Stimulated activated CD4-positive, alpha-beta T cell treated with anti-CD3 and anti-CD28 coated beads, Interleukin-4, amount 100 ng/mL, for 4 hours (primary cell): ENCODE measurements at places on chromosomes 5 and 9.

DNA sequence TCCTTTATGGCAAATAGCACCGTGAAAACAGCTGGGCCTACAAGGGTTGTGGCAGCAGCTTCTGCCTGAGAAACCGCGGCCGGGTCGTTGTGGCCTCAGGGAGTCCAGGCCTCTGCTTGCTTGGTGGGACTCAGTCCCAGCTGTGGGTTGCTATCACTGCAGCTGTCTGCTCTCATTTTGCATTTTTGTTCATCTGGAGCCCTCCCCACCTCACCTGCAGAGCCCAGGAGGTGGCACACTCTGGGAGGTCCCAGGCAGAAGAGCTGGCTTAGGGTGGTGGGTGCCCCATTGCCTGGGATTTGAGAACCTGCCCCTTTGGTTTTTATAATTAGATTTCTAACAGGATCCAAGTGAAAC, 138.4 kb downstream of the GADD45G start:
- no peak for DNase-seq

- DNase-seq = no peak
Observed at GRCh38 chr5:27773636-27774035, 735.2 kb upstream of the CDH9 start.

DNA sequence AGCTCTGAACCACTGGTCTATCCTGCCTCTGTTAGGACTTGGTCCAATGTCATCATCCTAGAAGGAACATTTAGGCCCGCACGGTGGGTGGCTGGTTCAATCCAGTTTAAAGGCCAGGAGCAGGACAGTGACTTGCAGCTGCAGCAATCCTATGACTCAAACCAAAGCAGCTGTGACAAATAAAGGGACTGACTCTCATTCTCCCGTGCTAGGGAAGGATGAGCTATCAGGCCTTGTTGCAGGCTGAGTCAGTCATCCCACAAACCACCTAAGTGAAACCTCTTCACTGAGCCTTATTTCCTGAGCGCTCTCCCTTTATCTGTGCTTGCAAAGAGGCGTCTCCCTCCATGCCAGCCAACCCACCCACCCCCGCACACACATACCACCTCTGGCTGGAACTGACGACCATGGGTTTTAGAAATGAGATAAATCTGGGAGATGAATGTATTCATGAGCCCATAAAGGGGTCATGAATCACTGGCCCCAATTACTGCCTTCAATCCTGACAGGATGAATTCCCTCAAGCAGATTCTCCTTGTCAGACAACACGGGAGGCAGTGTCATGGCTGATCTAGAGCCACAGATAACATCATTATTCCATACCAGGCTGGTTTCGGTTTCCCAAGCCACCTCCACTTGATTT, 93.4 kb downstream of the KCNIP1 start:
- no peak for DNase-seq

GRCh38 chr9:125439434-125440272, 178.0 kb downstream of the GAPVD1 start:
- no peak for DNase-seq

- DNase-seq = no peak
Observed at GRCh38 chr9:3138231-3139229, 294.6 kb upstream of the PUM3 start.

GRCh38 chr9:37031902-37032301, 2.2 kb downstream of the PAX5 start:
- no peak for DNase-seq

DNA sequence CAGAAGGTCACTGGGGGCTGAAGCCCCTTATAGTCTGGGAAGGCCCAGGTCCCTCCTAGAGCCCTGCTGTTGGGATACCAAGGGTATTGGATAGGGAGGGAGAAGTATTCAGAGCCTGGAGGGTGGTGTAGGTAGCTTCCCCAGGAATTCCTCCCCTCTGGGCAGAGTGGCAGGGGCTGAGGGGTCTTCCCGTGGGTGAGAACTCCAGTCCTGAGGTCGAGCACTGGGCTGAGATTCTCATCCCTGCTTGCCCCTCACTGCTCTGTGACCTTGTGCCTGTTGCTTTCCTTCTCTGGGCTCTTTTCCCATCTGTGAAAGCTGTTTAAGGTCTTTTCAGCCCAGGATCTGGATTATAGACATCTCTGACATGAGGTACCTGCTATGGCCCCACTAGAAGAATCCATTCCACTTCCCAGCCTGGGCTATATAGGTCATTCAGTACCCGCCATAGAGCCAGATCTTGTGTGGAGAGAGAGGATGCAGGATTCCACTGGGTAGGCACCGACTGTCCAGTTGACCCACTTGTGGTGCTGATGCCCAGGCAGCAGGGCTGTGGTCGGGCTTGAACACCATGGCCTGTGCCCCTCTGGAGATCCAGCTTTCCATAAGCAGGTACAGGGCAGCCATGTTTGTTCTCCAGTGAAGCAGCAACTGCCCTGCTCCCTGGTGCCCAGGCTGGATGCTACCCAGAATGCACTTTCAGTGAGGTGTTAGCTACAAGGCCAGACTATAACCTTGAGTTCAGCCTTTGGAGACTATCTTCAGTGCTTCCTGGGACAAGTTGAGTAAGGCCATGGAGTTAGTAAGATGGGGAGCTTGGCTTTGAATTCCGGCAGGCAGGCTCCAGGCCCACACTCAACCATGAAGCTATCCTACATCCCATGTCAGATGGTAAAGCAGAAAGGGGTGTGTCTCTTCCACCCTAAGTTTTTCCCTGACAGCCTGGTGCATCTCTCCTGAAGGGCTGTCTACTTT, 60.1 kb downstream of the AMBP start:
- no peak for DNase-seq

DNA sequence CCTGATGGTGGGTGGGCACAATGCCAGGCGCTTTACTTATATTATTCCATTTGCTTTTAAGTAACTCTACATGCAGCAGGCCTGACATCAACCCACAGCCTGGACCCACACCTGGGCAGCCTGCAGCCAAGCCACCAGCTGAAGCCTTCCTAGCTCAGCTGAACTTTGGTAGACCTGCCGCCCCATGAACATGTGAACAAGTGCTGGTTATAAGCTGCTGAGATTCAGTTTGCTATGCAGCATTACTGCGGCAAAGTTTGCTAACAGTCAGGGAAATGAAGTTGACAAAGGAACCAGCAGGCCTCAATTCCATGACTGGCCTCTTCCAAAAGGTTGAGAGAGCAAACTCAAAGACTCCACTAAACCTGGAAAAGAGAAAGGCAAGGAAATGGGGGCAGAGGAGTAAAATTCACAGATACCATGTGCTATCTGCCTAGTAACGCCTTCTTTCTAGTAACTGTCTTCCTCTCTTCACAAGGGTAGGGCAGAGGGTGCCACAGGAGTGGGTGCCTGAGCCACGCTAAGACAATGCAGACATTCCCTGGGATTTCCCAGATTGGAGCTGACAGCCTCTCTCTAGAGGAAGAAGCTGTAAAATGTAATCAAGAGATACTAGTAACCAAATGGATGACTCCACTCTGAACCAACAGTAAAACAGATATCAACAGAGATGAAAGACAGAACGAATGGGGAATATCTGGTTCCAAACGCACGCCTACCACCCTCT, 2.9 kb downstream of the BOD1 start:
- no peak for DNase-seq

GRCh38 chr5:30436691-30437090, 756.8 kb upstream of the CDH6 start:
- DNase-seq = no peak

- no peak for DNase-seq
Observed at GRCh38 chr5:35443803-35444595, 173.7 kb upstream of the SPEF2 start.

DNA sequence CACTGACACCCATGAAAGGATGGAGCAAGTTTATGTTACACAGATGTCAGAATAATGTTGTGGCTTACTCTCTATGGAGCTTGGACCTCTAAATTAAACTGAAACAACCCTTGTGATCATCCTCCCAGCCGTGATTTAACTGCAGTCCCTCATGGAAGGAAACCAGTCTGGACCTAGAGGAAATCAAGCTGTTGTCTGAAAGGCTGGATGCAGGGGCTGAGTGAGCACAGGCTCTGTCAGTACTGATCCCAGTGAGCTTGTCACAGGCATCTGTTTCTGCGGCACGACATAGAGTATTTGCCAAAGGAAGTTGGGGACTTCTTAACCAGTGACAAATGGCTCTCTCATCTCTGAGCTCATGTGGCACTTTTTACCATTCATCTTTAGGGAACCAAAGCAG, 282.9 kb upstream of the MAP3K1 start:
- DNase-seq = no peak

DNA sequence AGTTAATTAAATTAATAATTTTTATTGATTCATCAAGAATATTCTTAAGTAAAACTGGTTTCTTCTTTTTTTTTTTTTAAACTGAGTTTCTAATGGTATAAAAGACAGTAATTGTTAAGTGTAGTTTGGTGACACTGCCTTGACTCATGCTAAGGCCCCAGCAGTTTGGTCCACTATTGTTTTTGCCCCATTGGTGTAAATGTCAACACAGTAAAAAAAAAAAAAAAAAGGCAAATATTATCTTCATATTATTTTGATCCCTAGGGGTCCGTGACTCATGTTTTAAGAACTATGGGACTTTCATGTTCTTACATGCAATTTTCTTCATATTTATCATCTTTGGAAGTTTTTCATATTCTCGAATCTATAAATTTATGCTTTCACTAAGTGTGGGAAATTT, 29.2 kb upstream of the JAK2 start:
- DNase-seq = no peak

DNA sequence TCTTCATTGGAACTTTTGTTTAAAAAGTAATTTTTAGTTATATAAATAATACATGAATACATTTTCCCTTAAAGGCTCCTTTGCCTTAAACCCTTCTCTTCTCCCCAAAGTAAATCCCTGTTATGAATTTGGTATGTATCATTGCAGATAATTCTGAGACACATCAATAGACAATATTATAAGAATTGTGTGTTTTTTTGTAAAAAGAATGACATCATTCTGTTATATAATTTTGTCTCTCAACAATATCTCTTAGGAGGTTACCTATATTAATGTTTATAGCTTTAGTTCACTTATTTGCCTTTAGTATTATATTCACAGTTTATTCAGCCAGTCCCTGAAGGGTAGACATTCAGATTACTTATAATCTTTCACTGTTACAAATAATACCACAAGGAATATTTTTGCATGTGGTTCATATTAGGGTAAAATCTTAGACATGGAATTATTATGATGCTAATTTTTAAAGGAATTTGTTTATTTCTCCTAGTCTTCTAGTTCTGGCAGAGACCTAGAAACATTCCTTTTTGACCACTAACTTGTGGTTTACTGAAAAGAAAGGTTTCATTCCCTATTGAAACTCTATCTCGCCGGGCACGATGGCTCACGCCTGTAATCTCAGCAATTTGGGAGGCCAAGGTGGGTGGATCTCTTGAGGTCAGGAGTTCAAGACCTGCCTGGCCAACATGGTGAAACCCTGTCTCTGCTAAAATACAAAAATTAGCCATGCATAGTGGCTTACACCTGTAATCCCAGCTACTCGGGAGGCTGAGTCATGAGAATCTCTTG, 105.6 kb downstream of the KCTD16 start:
- no peak for DNase-seq

GRCh38 chr9:97740848-97741821, 44.0 kb upstream of the XPA start:
- DNase-seq = peak; percentile 8

DNA sequence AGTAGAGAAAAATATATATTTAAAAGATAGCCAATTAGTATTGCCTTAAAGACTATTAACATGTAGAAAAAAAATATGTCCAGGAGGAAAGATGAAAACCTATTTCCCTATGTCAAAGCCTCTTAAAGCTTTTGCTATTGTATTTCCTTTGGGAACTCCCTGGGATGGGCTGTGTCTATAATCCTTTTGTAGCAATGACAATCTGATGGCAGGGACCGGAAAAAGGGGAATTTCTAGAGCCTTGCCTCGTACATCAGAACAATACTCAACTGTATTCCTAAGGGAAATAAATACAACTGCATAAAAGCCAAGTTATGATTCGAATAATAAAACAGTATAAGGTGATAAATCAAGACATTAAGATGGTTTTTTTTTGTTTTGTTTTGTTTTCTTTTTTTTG, 257.3 kb downstream of the MLLT3 start:
- DNase-seq = no peak

DNA sequence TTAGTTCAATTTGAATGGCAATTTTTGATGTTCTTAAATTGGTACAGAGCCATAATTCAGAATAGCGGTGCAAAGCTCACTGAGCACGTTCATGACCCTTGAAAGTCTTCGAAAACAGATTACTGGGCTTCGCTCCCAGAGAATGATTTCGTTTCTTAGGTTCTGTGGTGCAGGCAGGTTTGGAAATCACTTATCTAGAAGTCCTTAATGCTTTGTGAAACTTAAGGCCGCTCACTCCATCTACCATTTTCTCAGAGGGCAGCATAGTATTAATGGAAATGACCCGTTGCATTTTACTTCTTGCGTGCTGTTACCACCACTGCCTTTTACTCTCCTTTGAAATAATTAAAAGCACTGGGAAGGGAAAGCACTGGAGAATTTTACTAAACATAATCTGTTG, 2.9 kb upstream of the MAT2B start:
- DNase-seq = no peak

DNA sequence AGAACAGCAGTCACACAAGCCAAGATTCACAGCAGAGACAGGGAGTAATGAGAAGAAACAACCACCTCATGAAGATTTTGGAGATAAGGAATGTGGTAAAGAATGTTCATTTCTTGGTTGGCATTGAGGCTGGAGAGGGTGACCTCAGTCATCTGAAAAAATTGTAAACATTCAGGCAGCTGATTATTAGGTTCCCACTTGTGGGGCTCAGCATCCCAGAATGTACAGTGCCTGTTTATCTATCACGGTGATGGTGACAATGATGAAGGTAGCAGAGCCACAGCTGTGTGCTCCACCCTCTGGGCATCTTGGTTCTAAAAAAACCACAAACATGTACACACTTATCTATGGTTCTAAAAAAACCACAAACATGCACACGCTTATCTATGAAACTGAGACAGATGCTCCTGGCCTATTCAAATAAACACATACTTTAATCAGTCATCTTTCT, 143.9 kb upstream of the MOCS2 start:
- DNase-seq = no peak

DNA sequence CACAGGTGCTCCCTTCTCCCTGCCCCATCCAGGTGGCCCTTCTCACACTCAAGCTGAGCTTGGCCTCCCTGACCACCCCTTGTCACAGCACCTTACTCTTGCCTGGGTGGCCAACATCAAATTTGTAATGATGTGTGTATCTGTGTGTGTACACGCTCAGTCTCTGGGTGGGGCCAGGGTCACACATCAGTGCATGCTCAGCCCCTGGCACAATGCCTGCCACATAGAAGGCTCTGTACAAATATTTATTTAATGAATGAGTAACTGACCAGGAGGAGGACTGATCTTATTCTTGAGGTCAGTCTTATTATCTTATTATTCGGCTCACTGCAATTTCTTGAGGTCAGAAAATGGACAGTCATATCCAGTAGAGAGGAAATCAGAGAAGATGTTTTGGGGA, 41.3 kb upstream of the HAND1 start:
- no peak for DNase-seq

GRCh38 chr5:8633696-8634095, 764.7 kb downstream of the MTRR start:
- no peak for DNase-seq

GRCh38 chr5:54541823-54542783, 24.5 kb downstream of the SNX18 start:
- no peak for DNase-seq
